ENCODE measurements at places on chromosomes 4 and X.
A peak's percentile ranks its signal among the peaks of the same experiment; 100 is the strongest.

DNA sequence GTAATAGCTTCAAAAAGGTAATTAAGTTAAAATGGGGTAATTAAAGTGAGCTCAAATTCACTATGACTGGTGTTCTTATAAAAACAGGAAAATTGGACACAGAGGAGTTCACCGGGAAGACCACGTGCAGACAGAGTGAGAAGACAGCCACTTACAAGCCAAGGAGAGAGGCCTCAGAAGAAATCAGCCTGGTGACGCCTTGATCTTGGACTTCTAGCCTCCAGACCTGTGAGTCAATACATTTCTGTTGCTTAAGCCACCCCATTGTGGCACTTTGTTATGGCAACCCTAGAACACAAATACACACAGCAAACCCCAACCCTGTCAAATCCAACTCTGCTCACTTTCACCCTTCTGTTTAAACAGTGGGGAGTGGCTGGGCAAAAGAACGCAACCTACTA is 4.1 kb upstream of the CD38 start:
- DNase-seq = peak; percentile 29

GRCh38 chr4:186693159-186693815 is 30.4 kb downstream of the FAT1 start:
- DNase-seq = peak; percentile 83

- peak; percentile 27 for DNase-seq
These were observed 1950.9 kb downstream of the ARAP2 start for GRCh38 chr4:34293459-34293858.

DNA sequence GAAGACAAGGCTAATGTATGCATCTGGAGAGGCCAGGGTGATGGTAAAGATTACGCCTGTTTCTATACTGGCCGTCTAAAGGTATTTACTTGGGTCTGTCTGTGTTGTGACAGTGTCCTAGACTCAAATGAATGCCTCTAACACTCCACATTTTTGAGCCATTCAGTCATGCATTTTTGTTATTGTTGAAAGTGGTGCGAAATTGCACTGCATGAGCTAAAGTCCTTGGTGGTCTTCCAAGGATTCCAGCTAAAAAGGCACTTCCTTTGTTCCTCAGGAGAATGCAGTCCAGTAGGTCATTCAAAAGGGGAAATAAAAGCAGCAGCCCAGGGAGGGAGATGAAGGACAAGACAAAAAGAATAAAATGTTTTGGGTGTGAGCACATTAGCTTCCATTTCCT is 3.0 kb downstream of the GPC4 start:
- peak; percentile 18 for DNase-seq

DNA sequence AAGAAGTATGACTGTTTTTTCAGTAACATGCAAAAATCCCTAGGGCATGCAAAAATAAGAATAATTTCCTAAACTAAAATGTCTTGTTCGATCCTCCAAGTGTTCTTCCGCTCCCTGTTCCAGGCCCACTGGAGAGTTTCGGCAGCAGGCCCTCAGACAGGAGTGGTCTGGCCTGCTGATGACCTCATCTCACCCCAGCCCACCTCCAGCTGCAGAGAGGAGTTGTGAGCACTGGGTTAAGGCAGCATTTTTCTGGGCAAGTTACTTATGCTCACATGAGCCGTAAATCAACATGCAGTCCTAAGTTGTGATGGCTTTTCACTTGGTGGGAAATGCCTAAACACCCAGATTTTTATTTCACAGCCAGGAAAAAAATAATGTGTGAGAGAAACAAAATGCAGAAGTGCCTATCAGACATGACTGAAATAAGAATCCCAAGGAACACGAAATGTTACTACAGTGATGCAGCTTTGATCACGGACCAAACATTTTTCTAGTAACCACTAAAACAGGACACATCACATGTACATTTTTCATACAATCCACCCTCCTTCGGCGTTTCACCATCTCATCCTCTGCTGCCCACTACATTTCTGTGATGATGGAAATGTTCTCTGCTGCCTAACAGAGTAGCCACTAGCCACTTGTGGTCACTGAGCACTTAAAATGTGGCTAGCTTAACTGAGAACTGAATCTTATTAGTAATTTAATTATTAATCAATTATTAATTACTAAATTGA is 153.3 kb upstream of the TBL1X start:
- DNase-seq = no peak

DNA sequence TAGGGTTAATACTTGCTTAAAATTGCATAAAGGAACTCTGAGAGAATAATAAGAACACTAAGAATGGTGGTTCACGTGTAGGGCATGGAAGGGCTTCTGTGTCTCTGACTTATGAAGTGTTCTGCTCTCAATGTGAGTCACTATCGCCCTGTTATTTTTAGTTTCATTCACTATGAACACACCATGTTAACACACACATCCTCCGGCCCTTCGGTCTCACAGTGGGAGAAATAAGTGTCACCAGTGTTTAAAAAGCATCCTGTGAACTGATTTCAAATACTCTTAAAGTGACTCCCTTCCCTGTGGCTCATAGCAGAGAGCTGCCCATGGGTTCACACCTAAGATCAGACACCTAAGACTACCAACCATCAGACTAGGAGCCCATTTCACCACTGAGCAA is 33.8 kb upstream of the FGFBP2 start:
- no peak for DNase-seq

All from iris pigment epithelial cell (primary cell).